ENCODE measurements at places on chromosomes 6 and 20.

DNA sequence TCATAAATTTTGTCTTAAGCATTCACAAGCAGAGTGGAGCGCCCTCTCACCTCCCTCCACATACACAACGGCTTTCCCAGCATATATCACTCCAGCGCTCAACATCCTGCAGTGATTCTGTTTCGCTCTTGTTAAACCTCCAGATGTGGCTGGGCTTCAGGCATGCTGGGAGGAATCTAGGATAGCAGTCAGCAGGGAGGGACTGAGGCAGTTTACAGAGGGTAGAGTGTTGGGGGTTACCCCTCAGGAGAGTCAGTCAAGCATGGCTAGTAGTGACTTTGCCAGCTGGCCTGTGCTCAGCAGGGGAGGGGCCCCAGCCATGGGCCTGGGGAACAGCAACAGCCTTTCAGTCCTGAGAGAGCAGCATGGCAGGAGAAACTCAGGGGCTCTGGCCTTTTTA is 161.4 kb upstream of the FLRT3 start:
- DNase-seq: no peak

DNA sequence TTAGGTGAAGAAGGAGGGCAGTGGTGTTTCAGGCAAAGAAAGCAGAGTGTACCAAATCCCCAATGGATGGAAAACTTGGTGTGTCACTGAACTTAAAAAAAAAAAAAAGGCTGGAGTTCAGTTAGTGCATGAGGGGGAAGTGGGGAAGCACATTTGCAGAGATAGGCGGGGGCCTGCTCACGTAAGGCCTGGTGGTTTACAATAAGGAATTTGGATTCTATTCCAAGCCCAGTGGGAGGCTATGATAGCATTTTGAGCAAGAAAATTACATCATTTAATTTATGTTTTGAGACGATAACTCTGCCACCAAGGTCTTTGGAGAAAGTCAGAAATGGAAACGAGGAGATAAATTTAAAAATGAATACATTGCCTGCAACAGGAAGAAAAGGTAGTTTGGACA is 225.5 kb downstream of the EYA4 start:
- no peak for DNase-seq

- no peak for DNase-seq
Measured at GRCh38 chr6:13278164-13278563, 50.2 kb downstream of the TBC1D7 start.

GRCh38 chr6:91081452-91082067 is 494.7 kb upstream of the MAP3K7 start:
- no peak for DNase-seq

GRCh38 chr6:21461844-21462518 is 131.6 kb upstream of the SOX4 start:
- no peak for DNase-seq

- no peak for DNase-seq
Measured at GRCh38 chr6:21664314-21665109, 71.0 kb downstream of the SOX4 start.

DNA sequence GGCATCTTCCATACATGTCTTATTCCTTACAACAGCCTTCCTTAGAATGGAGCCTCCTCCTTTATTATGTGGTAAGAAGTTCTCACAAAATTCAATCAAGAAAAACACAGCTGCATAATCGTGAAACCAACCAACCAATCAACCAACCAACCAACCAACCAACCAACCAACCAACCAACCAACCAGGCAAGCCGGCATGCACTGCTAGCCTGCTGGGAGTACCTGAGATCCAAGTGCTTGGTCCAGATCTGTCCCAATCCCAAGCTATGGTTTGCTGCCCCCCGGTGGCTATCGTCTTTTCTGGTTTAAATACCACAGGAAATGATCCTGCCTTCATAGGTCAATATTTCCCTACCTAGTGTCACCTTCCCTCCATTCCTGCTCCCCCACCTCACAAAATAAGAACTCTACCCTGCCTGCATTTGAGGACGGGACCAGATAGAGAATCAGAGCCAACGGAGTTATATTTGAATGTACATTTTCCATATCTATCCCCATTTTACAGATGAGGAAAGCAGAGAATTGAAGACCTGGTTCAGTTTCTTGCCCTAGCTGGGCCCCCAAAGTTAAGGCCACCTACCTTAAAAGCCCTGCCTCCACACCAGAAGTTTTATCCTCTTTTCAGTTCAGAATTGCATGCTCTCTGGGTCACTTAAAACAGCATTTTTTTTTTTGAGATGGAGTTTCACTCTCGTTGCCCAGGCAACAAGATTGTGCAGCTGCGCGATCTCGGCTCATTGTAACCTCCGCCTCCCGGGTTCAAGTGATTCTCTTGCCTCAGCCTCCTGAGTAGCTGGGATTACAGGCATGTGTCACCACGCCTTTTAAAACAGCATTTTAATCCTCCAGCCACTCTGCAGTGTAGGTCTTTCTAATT is 27.1 kb downstream of the RAB44 start:
- DNase-seq: no peak

DNA sequence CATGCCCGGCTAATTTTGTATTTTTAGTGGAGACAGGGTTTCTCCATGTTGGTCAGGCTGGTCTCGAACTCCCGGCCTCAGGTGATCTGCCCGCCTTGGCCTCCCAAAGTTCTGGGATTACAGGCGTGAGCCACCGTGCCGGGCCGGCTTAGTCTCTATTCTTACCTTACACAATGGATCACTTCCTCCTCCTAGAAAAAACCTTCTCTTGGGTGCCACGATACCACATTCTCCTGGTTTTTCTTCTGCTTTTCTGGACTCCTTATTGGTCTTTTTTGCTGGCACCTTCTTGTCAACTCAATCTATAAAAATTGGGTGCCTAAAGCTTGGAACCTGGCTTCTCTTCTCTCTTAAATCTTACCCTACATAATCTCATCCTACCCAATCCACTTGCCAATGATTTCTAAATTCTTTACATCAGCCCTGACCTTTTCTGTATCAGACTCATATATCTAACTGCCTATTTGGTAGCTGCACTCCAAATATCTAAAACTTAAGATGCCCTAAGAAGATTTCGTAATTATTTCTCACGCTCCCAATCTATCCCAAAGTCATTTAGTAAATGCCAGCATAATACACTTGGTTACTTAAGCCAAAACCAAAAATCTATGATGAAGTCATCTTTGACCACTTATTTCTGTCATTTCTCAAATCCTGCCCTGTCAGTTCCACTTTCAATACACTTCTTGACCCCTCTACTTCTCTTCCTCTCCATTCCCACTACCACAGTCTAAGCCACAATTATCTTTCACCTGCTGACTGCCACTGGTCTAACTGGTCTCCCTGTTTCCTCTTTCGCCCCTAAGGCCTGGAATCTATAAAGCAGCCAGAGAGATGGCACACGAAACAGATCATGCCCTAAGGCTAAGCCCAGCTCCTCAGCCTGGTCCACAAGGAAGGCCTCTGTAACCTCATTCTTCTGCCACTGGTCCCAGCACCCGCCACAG is 43.2 kb downstream of the ELMO2 start:
- no peak for DNase-seq

GRCh38 chr20:10469056-10469455 is 34.0 kb downstream of the SLX4IP start:
- DNase-seq: no peak

DNA sequence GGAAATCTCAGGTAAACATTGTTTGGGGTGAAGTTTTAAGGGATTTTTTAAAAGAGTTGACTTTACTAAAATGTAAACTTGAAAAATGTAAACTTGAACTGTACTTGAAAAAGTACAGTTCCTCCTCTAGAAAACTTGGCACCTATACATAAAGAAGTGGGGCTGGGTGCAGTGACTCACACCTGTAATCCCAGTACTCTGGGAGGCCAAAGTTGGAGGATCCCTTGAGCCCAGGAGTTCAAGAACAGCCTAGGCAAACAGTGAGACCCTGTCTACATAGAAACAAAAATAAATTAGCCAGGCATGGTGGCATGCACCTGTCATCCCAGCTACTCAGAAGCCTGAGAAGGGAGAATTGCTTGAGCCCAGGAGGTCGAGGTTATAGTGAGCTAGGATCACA is 7.2 kb downstream of the BTBD9 start:
- no peak for DNase-seq

DNA sequence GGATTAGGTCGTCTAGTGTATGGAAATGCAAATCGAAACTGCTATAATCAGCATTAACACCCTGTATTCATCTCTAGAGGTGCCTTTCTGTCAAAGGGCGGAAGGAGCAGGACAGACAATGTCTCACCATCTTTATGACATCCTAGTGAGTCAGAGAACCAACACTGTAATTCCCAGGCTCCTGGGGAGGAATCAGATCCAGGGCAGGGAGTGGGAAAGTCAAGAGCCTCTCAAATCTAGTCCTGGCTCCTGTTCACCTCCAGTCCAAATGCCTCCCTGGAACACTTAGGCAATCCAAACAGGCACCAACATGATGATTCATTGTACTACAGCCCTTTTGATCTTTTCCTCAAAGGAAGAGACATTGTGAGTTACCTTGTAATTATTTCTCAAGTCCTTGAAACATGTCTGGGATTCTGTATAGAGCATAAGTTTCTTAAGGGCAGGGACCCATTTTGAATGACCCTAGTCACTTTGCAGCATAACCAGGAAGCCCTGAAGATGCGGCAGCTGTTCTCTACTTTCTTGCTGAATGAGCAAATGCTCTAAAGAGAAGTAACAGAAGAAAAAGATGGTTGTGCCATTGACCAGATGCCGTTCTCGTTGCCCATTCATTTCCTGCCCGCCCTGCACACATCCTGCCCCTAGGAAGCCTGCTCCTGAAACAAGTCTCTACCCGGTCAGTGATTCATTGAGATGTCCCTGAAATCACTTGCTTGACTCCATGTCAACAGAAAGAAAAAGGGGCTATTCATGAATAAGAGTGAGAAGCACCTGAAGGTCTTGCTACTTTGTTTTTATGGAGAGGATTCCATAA is 112.8 kb upstream of the JARID2 start:
- no peak for DNase-seq

DNA sequence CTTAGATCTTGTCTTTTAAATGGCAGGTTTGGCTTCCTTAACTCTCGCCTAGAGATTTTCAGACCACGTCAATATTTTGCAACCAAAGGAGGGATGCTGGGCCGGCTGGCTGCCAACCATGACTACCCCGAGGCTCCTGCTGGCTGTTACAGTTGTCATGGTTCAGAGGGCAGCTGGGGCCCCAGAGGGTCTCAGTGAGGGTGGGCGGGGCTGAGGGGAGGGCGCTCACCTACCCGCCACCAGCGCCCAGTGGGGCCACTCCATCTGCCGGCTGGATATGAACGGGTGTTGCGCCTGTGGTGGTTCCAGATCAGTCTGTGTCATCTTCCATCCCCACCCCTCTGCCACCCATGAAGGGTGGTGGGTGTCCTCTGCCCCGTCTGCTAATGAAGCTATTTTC is 12.3 kb downstream of the GPR31 start:
- DNase-seq: no peak

GRCh38 chr20:1508574-1508973 is 17.4 kb upstream of the SIRPB2 start:
- DNase-seq: no peak

Measured in GM18507 (cell line).